ENCODE measurements at places on chromosomes 5 and 9. TPM values are rescaled to one million over a fixed set of nuclear protein-coding genes. Genes with fewer than 3 reads are reported as not detected.

Gene FOXD4L3
- total RNA-seq: not detected

Gene SAXO1
- total RNA-seq: not detected

Gene ORM2
- total RNA-seq: not detected

Gene IL4
- total RNA-seq: not detected

DNA sequence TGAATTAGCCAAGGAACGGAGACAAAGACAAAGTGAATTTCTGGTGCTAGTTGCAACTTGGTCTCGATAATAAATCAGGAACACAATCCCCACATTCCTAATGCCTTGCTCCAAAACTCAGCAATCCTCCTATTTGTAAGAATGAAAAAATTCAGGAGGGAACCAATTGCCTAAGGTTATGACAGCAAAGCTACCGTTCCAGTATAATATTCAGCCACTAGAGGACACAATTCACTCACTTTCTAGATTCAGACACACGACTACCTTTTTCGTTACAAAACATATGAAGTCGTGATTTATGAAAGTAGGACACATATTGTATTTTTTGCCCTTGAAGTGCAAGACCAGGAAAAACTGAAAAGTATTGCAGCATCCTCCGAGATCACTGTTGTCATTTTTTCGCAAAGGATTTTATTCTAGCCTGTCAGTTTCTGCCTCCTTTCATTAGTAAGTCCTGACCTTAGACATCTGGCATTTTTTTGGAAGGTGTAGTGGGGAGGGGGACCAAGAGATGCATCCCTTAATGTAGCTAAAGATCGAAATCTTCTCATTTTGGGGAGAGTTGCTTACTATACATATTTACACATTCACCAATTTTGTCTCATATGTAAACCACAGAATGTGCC is 133.1 kb downstream of the DOCK8 start:
- no peak for DNase-seq

GRCh38 chr9:97874624-97875023 is 21.6 kb downstream of the FOXE1 start:
- DNase-seq: no peak

DNA sequence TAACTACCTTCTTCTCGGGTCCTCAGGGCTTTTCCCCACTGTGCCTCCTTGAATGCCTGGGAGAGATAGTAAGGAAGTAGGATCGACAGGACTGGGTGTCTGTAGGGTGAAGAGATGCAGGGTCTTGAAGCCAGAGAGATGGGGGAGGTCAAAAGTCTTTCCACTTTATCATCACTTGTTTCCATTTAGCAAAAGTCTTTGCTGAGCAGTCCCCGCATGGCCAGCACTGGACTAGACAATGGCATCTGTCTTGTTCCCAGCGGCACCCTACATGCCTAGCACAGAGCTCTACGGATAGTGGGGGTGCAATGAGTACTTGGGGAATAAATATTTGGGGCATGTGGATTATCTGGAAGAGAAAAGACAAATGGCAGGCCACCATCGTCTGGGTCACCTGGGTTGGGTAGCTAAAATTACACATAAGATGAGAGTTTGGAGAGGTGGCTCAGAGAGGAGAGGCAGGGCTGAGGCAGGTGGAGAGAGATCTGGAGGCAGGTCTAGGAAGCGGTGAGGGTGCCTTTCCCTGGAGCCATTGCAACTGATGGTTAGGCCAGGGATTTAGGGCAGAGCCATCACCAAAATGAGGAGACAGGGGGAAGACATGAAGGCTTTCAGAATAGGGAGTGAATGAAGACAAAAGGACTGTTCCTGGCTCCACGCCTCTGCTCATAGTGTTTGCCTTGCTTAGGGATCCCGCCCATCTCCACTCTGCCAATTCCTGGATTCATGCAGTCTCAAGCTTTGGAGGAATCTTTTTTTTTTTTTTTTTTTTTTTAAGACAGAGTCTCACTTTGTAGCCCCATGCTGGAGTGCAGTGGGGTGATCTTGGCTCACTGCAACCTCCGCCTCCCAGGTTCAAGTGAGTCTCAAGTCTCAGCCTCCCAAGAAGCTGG is 250.8 kb upstream of the KLF4 start:
- DNase-seq: peak; percentile 51

DNA sequence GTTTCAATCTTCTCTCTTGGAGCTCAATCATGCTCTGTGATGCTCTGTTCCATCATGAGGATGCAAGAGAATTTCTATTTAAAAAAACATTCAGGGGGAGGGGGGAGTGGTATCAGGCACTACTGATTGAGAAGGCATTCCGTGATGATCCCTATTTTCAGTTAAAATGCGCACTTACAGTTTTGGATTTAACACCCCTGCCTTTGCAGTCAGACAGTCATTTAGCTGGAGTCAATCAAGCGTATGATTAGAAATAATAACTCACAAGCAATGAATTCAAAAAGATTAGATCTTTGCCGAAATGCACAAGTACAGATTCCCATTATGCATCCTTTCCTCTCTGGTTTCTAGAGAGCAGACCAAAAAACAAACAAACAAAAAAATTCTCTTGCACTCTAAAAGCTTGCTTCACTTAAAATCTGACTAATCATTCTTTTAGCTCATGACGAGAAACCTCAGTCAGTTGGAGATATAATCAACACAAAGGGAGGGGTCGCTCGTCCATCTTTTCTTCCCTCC is 55.4 kb downstream of the EFNA5 start:
- no peak for DNase-seq

- DNase-seq: no peak
Observed at GRCh38 chr5:157566902-157567489, 8.6 kb downstream of the ADAM19 start.

GRCh38 chr9:96612105-96612965 is 7.3 kb downstream of the CDC14B start:
- peak; percentile 63 for DNase-seq

- DNase-seq: no peak
Observed at GRCh38 chr5:40775846-40776657, 20.3 kb upstream of the TTC33 start.

DNA sequence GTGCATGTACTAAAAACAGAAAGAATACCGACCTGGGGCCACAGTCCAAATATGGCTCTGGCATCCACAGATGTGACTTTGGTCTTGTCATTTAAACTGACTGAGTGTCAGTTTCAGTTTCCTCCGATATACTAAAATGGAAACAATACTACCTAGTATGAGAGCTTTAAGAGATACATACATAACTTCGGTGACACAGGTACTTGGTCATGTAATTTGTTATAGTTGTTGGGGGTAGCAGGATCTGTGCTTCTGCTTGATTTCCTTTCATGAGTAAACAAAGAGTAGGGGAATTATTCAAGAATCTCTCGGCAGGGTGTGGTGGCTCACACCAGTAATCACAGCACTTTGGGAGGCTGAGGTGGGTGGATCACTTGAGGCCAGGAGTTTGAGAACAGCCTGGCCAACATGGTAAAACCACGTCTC is 32.1 kb downstream of the MTMR12 start:
- DNase-seq: no peak

- DNase-seq: no peak
Observed at GRCh38 chr5:3261081-3261480, 334.6 kb upstream of the IRX1 start.

DNA sequence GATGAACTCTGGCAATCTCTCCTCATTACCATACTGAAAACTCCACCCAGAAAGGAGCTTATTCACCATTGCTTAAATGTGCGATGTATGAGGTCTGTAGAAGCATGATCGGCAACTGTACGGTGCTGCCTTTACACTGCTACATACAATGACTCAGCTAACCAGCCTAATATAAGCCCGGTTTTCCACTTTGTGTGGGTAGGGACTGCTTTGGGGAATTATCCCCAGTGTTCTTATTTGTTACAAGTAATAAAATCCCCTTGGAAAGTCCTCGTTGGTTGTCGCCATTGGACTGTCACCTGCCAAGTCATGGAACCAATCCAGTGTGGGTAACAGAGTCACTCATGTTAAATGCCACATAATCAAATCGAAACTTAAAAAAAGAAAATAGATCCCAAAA is 23.5 kb upstream of the TENT2 start:
- no peak for DNase-seq
